Aortic smooth muscle cell (primary cell): ENCODE measurements at places on chromosomes 13 and 19. TPM values are rescaled to one million over a fixed set of nuclear protein-coding genes. Genes with fewer than 3 reads are reported as not detected.

CD70 gene
- not detected in 2 replicates for total RNA-seq

TLE6 gene
- total RNA-seq, result 1.7 and 2.0 TPM in 2 replicates

KLK13 gene
- total RNA-seq, result not detected in 2 replicates

LCP1 gene
- 0.06 and 0.26 TPM in 2 replicates for total RNA-seq

GNG7 gene
- under 0.01 and 0.12 TPM in 2 replicates for total RNA-seq

C19orf81 gene
- 0.53 and 0.62 TPM in 2 replicates for total RNA-seq

POU4F1 gene
- total RNA-seq, result not detected in 2 replicates

ATXN8OS gene
- total RNA-seq, result not detected in 2 replicates

TNFSF11 gene
- total RNA-seq, result 0.12 TPM in 1 of 2 replicates, not detected in the other

TLE2 gene
- 3.2 and 4.6 TPM in 2 replicates for total RNA-seq

CYP2A6 gene
- not detected in 2 replicates for total RNA-seq

CAMSAP3 gene
- total RNA-seq, result not detected in 2 replicates

OVOL3 gene
- not detected in 2 replicates for total RNA-seq

MEIOSIN gene
- not detected in 2 replicates for total RNA-seq

OR7C1 gene
- not detected in 2 replicates for total RNA-seq

PRRG2 gene
- 0.25 and 0.92 TPM in 2 replicates for total RNA-seq

MARCHF2 gene
- 87.9 and 103 TPM in 2 replicates for total RNA-seq

KIR3DL1 gene
- not detected in 2 replicates for total RNA-seq

CEACAM1 gene
- total RNA-seq, result under 0.01 and 0.31 TPM in 2 replicates

HSH2D gene
- total RNA-seq, result not detected in 2 replicates

ZNF738 gene
- total RNA-seq, result 2.7 and 3.2 TPM in 2 replicates

REEP6 gene
- 0.92 and 1.8 TPM in 2 replicates for total RNA-seq

FSD1 gene
- total RNA-seq, result 0.99 and 2.2 TPM in 2 replicates

SLC8A2 gene
- 0.12 TPM in 1 of 2 replicates, not detected in the other for total RNA-seq

ZNF415 gene
- total RNA-seq, result 12.7 and 12.9 TPM in 2 replicates

ZSWIM9 gene
- total RNA-seq, result 1.4 and 2.1 TPM in 2 replicates

SCAF1 gene
- total RNA-seq, result 11.1 and 13.1 TPM in 2 replicates

FGF22 gene
- total RNA-seq, result 0.06 and 0.26 TPM in 2 replicates

LYPD3 gene
- 0.13 TPM in 1 of 2 replicates, not detected in the other for total RNA-seq

AP1M2 gene
- total RNA-seq, result 0.19 TPM in 1 of 2 replicates, not detected in the other

SYNGR4 gene
- total RNA-seq, result not detected in 2 replicates

MYO16 gene
- under 0.01 TPM in 2 replicates for total RNA-seq

SPART gene
- 111 and 151 TPM in 2 replicates for total RNA-seq

PRX gene
- 0.92 and 1.2 TPM in 2 replicates for total RNA-seq

MAU2 gene
- 23.3 and 26.7 TPM in 2 replicates for total RNA-seq

ZNF418 gene
- total RNA-seq, result 7.8 and 8.0 TPM in 2 replicates

SLITRK5 gene
- not detected in 2 replicates for total RNA-seq

CPB2 gene
- not detected in 2 replicates for total RNA-seq

CALR3 gene
- total RNA-seq, result 0.06 TPM in 1 of 2 replicates, not detected in the other

SUGP2 gene
- 23.5 and 27.9 TPM in 2 replicates for total RNA-seq

WDR87 gene
- total RNA-seq, result not detected in 2 replicates

KCNRG gene
- total RNA-seq, result 5.0 and 5.9 TPM in 2 replicates

SERPINE3 gene
- under 0.01 TPM in 1 of 2 replicates, not detected in the other for total RNA-seq

ARMC6 gene
- 30.8 and 44.0 TPM in 2 replicates for total RNA-seq

CRB3 gene
- total RNA-seq, result not detected in 2 replicates

CERS1 gene
- 0.40 and 0.93 TPM in 2 replicates for total RNA-seq

NCAN gene
- total RNA-seq, result under 0.01 TPM in 1 of 2 replicates, not detected in the other

FCHO1 gene
- total RNA-seq, result 0.68 and 0.92 TPM in 2 replicates

KLF1 gene
- not detected in 2 replicates for total RNA-seq

GPR42 gene
- not detected in 2 replicates for total RNA-seq

PSG1 gene
- total RNA-seq, result 0.12 TPM in 1 of 2 replicates, not detected in the other

FBL gene
- total RNA-seq, result 152 and 200 TPM in 2 replicates

WDFY2 gene
- total RNA-seq, result 5.0 and 8.1 TPM in 2 replicates

ELL gene
- 16.1 and 18.0 TPM in 2 replicates for total RNA-seq

LGALS4 gene
- not detected in 2 replicates for total RNA-seq

C19orf33 gene
- not detected in 2 replicates for total RNA-seq

TMEM190 gene
- total RNA-seq, result not detected in 2 replicates

CYP4F12 gene
- total RNA-seq, result not detected in 2 replicates

IL12RB1 gene
- 0.06 and 0.26 TPM in 2 replicates for total RNA-seq
